ENCODE measurements at places on chromosomes 11 and 22.

- DNase-seq = no peak
These were observed 154.2 kb downstream of the MPPED1 start for GRCh38 chr22:43566021-43566420.

DNA sequence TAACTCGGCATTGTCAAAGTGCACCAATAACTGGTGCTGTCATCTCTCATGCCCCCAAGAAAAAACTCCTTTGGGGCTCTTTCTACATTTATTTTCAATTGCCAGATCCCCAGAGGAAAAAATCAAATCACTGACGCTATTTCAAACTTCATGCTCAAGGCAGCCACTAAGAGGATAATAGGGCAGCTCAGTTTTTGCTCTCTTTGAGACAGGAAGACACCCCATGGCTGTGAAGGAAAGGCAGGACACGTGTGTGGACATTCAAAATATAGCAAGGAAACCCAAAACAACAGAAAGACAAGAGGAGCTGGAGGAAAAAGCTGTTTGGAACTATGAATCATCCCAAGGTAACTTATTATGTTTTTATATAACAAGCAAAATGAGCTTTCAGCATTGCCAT, 83.7 kb downstream of the SERGEF start:
- no peak for DNase-seq

DNA sequence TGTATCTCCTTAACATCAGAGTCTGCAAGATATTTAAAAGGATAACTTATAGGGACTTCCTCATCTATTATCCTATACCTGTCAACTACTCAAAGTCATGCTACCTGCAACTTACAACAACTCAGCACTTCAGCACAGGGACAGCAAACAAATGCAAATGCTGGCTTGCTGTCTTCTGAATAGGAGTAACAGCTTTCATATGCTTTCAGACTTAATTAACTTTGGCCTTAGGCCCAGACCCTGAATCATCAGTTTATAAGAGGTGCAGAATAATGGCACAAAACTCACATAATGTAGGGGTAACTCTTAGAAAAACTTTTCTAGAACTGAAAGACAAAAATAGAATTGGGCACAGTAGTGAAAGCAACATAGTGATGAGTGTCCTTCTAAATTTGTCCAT, 953.4 kb downstream of the DLG2 start:
- no peak for DNase-seq

GRCh38 chr11:73939096-73939495, 11.7 kb upstream of the DNAJB13 start:
- no peak for DNase-seq

- peak; percentile 30 for DNase-seq
These were observed 533 bp downstream of the SERGEF start for GRCh38 chr11:18012122-18012905.

GRCh38 chr11:8328231-8328794, 64.6 kb upstream of the LMO1 start:
- no peak for DNase-seq

DNA sequence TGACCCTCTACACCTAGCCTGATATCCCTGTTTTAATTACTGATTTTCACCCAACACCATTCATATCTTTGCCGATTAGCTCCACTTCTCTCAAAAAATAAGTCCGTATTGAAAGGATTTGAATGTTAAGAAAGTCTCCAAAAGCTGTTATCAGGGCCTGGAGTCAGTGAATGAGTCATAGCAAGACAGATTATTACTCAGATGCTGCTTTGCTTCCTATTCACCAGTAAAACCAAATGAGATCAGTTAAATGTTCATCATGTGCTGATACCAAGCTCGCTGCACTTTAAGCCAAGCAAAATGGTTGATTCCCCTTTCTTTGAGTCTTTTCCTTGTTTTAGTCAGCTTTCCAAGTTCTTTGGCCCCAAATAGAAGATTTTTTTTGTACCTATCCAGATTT, 228.4 kb downstream of the FAT3 start:
- no peak for DNase-seq

DNA sequence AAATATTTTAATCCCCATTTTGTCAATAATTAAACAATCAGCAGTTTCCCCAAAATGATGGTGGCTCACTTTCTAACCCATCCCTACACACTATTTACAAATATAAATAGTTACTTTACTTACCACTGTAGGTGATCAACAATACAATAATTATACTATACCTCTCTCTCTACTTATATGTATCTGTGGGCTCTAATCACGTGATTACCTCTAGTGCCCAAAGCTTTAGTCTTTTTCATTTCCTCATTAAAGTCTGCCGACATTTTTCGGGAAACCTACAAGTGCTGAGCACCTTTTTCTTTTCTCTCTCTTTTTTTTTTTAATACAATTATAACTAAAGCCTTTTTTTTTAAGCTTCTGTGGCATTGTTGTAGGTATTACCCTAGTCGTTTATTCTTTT, 23.9 kb downstream of the DLG2 start:
- DNase-seq = no peak

DNA sequence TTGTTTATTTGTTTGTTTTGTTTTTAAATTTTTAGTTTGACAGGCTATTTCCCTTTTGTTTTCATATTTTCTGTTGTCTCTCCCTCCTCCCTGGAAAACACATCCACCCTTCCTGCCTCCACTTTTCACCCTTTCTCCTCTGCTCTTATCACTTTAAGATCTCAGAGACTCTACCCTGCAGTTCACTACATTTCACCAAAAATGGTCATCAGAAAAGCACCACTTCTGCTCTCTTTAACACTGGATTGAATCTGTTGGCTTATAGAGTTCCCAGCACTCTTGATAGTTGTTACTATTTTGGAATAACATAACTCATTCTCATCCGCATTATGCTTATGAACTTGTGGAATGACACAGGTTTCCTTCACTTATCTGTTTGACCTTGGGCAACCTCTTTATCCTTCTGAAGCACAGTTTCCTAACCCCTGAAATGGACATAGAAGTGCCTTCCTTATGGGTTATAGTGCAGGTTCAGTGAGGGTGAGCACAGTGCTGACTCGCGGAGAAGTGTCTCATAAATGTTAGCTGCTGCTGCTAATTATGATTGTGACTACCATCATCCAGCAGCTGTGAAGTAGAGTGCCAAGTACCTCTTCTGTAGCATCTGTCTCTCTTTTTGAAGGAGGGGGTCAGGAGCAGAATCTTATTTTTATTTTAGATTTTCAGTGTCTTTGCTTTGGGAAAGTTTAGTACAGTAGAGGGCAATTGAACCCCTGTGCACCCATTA, 15.0 kb downstream of the TEAD1 start:
- DNase-seq = no peak

GRCh38 chr11:108224366-108224765, 1.5 kb downstream of the ATM start:
- DNase-seq = no peak

DNA sequence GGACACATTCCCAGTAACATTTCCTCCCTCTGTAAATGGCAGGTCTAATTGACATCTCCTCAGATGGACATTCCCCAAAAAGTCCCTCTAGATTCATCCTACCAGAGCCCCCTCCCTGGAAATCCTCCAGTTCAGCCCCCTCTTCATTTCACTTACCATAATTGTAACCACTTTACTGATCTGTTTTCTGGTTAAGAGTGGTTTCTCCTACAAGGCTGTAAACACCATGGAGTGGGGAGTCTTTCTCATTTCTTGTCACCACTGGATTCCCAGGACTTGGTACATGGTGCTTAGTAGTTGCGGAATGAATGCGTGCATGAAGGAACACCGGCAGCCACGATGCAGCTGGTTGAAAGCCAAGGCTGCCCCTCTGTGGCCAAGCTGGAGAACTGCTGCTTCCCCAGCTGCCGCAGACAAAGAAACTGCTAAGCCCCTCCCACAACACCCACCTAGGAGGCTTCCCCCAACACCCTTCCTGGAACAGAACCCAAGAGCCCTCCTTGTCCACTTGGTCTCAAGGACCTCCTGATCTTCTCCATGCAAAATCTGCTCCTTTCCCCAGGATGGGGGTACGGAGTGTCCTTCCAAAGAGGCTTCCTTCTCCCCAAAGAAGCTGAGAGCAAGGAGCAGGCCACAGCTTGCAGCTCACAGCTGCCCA, 18.6 kb upstream of the SCARF2 start:
- DNase-seq = peak; percentile 82

DNA sequence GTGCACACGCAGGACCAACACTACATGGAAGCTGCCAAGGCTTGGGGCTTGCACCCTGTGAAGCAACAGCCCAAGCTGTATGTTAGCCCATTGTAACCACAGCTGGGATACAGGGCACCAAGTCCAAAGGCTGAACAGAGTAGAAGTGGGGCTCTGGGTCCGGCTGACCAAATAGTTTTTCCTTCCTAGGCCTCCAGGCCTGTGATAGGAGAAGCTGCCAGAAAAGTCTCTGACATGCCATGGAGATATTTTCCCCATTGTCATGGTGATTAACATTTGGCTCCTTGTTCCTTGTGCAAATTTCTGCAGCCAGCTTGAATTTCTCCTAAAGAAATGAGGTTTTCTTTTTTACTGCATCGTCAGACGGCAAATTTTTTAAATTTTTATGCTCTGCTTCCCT, 941.2 kb downstream of the FAM181B start:
- no peak for DNase-seq

DNA sequence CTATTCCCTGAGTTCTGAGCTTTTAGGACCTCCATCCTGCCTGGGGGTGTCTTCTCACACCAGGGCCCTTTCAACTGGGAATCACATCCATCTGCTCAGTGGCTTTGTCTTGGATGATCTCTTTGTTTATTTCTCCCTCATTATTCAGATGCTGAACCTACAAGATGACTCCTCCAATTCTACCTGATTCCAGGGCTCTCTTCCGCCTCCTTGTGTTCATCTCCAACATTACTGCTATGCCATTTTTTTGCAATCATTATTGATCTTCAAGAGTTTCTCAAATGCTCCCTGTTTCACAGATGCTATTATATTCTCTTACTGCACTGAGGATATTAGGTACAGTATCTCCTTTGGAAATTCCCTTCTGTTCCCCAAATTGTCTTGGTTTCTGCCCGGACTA, 307.7 kb downstream of the SHANK2 start:
- DNase-seq = no peak

GRCh38 chr11:134139303-134139872, 70.5 kb downstream of the JAM3 start:
- no peak for DNase-seq

DNA sequence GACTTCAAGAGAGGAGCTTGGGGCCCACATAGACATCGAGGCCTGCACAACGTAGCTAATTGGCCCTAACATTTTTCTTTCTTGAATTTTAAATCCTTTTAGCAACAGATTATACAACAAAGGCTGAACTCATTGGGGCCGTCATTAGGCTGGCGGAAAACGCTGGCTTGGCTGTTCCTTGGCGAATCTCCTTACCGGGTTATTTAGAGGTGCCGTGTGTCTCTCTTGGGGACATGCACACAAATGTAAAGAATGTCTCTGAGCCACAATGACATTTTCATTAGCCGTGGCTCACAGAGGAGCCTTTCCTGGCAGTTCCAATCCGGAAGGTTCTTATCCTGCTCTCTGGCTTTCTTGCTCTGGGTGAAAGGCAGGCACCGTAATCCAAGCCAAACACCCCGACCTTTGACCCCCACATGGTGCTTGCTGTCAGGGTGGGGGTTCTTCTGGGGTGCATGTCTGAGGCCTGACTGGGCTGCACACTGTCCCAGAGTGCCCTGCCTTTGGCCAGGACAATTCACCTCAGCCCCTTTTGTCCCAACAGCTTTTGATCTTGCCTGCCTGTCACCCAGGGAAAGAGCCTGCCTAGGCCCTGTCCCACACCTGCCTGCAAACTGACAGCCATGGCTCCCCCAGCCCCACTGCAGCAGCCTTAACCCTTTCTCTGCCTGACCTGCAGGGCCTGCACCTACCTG, 9.2 kb upstream of the FGF3 start:
- no peak for DNase-seq

GRCh38 chr11:20010156-20010850, 150.0 kb downstream of the DBX1 start:
- DNase-seq = no peak

DNA sequence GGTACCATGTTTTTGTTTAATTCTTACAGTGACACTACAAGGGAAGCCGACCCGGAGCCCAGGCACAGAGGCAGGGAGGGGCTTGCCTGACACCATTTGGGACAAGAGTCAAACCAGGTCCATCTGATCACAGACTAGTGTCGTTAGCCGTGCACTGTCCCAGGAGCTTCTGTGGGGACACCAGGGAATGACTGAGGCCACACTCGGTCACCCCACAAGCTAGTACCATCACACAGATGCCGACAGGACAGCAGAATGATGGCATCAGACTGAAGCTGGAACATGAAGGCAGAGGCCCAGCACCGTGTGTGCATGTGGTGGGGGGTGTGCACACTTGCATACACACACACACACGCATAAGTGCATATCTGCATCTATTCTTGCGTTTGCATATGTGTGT, 61.5 kb upstream of the NECTIN1 start:
- no peak for DNase-seq
